ENCODE measurements at places on chromosomes 2 and 18.

DNA sequence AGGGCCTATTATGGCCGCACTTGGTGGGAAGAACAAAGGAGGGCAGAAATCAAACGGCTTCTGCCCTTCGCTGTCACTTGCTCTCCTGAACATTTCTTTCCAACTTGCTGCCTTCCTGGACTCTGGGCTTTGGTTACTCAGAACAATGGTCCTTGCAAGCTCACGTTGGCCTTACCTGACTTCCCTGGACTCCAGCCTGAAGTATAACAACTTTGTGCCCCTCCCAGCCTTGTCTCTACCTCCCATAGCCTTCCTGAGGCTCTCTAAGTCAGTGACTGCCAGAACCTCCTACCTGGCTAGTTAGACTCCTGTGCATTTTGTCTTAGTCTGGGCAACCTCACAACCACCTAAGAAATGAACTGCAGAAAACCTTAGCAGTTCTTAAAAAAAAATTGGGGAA lies 30.2 kb upstream of the ITPRID2 start:
- no peak for DNase-seq

DNA sequence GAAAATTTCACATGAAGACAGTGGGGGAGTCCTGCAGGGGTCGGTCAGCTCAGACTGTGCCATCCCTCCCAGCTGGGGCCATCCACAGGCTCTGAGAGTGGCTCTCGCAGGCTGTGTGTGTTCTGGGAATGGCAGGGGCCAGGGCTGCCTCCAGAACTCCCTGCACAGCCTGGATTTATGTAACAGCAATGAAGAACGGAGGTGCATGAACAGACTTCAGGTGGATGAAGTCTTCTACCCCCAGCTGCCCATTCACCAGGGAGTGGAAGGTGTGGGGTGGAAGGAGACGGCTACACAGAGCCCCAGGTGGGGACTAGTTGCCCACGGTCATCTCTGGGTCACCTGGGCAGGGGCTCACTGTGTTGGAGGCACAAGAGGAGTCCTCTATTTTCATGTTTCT lies 56.1 kb upstream of the HDAC4 start:
- no peak for DNase-seq

- no peak for DNase-seq
Observed at GRCh38 chr18:9696701-9697100, 11.4 kb upstream of the RAB31 start.

- DNase-seq = no peak
Observed at GRCh38 chr2:223580951-223581350, 21.2 kb downstream of the SCG2 start.

DNA sequence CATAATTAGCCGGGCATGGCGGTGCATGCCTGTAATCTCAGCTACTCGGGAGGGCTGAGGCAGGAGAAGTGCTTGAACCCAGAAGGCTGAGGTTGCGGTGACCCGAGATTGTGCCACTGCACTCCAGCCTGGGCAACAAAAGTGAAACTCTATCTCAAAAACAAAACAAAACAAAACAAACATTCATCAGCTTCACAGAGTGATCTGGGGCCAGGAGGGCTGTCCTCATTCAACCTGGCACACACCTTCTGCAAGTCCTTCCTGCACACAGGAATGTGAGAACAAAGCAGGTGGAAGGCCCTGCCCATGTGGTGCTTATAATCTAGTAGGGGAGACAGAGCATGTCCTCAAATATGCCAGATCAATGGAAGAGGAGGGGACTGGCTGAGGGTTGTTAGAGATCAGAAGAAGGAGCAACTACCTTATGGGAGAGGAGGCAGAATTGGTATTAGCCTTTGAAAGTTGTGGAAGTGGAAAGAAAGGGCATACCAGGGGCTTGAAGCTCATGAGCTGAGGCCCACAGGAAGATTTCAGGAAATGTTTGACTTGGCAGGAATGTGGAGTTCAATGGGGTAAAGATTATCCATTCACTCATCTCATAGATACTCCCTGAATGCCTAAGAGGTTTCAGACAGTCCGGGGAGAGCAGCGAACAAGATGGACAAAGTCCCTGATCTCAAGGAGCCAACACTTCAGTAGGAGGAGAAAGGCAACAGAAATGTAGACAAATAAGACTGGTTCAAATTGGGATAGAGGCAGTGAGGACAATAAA lies 155.3 kb upstream of the SIX3 start:
- DNase-seq = no peak

DNA sequence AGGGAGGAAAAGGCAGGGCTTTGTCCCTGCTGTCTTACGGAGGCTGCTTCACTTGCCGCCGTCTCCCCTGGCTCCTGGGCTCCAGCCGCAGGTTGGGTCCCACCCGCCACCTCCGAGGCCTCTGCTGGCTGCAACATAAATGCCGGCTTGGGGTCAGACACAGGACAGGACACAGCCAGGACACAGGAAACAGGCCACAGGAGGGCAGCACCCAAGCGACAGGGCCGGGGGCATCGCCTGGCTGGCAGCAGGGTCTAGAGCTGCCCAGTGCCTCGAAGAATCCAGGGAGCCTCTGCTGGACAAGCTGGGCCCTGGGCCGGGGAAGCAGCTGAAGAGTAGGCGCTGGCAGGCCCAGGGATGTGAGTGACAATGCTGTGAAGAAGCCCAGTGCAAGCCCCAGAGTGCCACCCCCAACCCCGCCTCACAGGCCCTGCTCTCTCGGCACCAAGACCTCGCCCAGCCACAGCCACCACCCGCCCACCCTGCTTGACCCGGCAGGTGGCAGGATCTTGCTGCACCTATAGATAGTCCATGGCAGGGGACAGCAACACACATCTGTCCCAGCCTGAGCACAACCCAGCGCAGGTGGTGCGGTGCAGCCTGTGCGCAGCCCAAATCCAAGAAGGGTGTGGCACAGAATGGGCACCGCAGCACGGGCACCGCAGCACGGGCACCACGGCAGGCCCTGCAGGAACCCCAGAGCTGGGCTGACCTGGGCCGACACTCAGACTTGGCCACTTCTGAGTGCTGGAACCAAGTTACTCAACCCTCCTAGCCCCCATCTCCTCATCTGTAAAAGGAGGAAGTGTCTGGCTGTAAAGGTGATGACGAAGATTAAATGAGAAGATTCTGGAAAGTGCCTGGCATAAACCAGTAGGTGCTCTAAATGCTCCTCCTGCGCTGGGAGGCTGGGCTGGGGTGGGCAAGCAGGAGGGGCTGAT lies 55.6 kb downstream of the BIN1 start:
- no peak for DNase-seq

DNA sequence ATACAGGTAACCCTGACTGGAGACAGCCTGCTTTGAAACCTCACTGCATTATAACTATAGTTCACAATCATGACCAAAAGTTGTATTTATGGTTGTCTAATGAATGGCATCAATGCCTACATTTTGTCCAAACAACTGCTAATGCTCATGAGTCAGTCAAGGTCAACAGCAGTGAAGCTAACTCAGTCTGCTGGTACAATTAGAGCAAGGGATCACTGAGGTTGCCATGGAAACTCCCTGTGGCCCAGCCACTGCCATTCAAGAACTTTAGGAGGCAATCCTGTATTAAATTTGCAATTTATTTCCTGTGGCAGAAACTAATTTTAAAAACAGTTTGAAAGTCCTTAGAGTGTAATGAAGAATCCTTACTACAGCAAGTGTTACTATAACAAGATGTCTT lies 185.1 kb upstream of the SMAD7 start:
- DNase-seq = no peak

DNA sequence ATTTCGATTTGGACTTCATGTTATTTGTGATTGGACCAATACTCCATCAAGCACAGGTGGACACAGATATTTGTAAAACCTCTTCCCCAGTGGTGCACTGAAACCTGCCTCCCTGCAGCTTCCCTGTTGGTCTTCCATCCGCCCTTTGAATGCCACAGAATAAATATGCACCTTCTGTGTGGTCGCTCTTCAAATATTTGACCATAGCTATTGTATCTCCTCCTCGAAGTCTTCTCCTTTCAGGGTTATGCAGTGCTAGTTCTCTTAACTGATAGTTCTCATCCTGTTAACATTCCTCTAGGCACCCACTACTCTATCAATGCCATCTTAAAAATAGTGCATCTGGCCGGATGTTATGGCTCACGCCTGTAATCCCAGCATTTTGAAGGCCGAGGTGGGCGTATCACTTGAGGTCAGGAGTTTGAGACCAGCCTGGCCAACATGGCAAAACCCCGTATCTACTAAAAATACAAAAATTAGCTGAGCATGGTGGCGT lies 12.5 kb downstream of the SPATS2L start:
- DNase-seq = no peak

- no peak for DNase-seq
Observed at GRCh38 chr2:162156149-162156548, 4.1 kb upstream of the GCG start.

GRCh38 chr2:219334076-219334475 lies 1.5 kb upstream of the RESP18 start:
- no peak for DNase-seq

DNA sequence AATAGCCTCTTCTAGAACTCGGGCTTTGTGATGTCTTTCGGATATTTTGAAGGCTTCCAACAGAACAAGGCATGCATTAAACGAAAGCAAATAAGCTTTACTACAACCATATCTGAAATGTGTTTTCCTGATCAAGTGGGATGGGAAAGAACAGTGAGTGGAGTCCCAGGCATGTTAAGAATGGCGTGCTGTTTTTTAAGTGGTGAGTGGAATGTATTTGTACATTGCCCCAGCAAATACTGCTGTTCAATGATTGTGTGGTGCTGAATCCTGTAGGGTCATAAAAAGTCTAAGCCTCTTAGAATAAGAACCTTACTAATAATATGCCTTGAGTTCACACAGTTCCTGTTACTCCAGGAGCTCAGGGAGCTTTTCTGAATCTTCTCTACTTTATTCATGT lies 52.5 kb downstream of the POMC start:
- DNase-seq = no peak

DNA sequence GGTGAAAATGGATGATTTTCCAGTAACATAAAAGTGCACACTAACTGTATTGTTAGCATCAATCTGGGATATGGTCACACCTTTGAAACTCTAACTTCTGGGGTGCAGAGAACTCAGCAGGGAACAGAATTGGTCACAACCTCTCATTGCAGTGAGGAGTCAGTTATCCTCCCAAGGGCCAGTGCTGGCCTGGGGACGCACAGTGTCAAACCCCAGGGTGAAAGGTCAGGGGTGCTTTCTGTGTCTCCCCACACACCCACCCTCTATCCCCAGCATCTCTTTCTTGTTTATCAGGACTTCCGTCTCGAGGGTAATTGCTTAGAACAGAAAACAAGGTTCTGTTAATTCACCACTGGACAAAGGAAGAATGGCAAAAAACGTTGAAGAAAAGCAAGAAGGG lies 208.7 kb downstream of the DLGAP1 start:
- no peak for DNase-seq

DNA sequence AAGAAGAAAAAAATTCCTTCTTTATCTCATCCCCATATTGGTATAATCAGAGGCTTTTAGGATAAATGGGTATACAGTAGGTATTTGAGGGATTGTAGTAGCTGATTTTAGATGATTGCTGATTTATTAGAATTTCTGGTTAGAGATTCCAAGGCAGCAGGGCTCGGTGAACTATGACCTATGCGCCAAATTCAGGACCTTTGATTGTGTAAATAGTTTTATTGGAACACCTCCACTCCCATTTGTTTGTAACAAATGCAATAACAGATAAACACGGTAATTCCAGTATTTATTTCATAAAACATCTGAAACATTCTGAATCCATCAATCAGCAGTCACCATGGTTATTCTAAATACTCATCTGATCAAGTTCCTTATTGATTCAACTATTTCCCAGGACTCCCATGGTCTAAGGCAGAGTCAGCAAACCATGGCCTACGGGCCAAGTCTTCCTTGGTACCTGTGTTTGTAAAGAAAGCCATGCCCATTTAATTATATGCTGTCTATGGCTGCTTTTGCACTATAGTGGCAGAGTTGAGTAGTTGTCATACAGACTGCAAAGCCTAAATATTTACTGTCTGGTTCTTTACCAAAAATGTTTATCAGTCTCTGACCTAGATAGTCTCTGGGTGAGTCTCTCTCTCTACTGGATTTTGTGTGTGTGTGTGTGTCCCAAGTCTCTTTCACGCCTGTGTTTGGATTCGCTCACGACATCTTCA lies 4.3 kb downstream of the MGAT5 start:
- DNase-seq = no peak

- DNase-seq = no peak
Observed at GRCh38 chr18:39489431-39489830, 1923.8 kb upstream of the CELF4 start.

- no peak for DNase-seq
Observed at GRCh38 chr2:129479892-129480291, 499.6 kb upstream of the RAB6C start.

GRCh38 chr2:84084856-84085255 lies 374.2 kb downstream of the SUCLG1 start:
- DNase-seq = no peak

DNA sequence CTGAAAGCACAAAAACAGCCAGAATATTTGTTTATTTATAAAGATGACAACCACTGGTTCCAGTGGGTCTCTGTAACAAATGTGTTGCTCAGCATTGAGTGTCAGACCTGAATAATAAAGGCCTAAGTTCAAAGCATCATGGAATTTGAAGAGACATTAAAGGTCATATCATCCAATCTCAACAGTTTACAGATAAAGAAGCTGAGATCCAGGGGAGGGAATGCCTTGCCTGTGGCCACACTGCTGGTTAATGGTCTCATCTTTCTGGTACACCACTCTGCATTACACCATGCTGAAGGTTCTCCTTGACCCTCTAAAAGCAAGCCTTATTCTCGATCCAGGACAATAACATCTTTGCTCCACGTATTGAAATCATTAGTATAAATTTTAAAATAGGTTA lies 446.5 kb upstream of the ACVR2A start:
- no peak for DNase-seq

Data from activated CD4-positive, alpha-beta T cell treated with anti-CD3 and anti-CD28 coated beads for 1 hour (primary cell).